ENCODE measurements at places on chromosomes 1 and 21.

- peak; percentile 93 for DNase-seq
These were observed 27.5 kb downstream of the ATP8B2 start for GRCh38 chr1:154352581-154353459.

DNA sequence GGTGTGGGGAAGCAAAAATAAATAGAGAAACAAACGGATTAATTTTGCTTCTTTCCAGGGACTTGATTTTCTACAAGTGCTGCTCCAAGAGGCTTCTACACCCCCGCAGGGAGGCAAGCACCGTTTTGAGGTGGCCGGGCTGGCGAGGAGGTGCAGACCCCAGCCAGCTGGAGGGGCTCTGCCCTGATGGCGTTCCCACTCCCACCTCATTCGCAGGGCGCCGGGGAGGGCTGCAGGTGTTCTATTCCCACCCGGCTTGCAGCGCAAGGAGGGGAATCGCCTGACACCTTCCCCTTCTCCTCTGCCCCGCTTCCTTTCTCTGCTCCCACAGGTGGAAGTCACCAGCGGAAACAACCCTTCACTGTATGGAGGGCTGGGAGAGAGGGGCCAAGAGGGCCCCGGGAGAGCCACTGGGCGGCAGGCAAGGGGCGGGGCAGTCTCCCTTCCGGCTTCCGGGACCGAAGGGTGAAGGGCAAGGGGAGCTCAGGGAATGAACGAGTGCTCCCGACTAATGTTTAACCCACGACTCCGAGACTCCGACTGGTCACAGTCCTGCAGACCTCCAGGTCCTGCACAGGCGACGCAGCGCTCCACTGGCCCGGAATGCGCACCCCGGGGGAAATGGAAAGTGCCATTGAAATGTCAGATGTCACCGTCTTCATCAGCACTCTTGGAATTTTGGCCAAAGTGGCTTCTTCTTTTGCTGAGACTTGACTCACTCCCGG, 29.1 kb downstream of the TEX35 start:
- peak; percentile 71 for DNase-seq

DNA sequence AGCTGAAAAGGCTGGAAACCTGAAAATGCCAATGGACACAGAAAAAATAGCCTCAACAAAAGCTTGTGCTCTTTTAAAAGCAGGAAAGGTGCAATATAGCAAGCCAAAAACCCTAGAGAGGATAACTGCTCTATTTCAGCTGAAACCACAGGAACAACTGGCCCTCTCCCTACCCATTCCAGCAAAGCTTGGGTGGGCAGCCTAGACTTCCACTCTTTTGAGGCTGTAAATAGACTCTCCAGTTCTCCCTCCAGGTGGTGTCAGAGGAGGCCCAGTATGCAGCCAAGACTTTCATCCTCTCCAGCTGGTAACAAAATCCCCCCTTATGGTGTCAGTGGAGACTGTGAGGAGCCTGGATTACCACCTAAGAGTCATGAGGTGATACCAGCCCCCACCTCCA, 206.9 kb upstream of the PLD5 start:
- DNase-seq = no peak

GRCh38 chr1:116968724-116969123, 32.8 kb upstream of the CD101 start:
- no peak for DNase-seq

- DNase-seq = no peak
These were observed 121.1 kb downstream of the PTPRU start for GRCh38 chr1:29357452-29357851.

DNA sequence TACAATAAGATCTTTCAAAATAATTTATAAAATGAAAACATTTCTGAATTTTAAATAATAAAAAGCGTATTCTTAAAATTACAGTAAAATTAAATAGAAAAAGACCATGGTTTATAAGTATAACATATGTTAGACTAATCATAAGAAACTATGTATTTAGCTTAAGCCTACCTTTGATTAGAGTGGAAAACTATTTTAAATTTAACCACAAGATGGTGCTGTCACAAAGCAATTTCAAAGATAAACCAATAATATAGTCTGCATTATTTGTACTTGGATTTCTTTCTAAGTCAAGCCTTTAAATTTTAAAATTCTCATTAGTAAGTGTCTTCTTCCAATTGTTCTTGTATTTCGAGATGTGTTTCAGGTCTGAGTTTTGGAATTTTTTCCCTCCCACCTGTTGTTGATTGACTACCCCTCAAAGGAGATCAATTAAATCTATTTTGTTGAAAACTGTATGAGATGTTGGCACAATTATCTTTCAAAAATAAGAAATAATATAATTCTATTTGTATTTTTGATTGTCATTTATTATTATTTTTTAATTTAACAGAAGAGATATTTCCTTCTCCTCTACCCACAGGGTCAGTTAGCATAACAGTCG, 459.8 kb downstream of the KCNT2 start:
- peak; percentile 59 for DNase-seq

DNA sequence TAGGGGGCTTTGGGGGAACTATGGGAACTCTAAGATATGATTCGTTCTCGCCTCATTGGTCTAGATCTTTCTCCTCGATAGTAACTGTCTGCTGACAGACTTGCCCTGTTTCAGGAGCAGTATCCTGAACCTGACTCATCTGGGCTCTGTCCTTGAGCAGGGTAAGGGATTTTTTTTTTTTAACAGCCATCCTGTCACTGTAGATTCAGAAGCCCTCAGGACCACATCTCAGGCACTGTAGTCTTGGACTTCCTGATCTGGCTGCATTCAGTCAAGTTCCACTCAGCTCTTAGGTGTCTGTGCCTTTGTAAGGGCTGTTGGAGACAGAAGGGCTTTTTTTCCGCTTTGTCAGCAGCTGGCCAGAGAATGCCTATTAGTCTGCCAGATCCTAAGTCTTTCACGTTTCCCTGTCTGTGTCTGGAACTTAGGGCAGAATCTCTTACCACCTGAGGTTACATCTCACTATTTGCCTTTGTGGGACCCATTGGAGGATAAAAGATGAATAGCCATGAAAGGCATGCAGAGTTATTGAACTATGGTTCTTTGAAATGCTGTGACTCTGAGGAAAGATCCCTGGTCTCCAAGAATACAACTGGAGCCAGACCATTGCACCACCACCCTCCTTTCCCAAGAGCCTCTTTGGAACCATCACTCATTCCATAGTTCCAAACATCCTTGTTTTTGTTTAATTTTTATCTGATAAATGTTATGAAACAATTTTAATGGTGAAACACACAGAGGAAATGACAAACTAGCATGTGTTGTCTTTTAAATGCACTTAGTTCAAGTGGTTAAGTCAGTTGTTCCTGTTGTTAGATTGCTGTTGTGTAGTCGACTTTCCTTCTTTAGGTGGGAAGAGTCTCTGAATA, 49.7 kb upstream of the MACF1 start:
- peak; percentile 24 for DNase-seq

DNA sequence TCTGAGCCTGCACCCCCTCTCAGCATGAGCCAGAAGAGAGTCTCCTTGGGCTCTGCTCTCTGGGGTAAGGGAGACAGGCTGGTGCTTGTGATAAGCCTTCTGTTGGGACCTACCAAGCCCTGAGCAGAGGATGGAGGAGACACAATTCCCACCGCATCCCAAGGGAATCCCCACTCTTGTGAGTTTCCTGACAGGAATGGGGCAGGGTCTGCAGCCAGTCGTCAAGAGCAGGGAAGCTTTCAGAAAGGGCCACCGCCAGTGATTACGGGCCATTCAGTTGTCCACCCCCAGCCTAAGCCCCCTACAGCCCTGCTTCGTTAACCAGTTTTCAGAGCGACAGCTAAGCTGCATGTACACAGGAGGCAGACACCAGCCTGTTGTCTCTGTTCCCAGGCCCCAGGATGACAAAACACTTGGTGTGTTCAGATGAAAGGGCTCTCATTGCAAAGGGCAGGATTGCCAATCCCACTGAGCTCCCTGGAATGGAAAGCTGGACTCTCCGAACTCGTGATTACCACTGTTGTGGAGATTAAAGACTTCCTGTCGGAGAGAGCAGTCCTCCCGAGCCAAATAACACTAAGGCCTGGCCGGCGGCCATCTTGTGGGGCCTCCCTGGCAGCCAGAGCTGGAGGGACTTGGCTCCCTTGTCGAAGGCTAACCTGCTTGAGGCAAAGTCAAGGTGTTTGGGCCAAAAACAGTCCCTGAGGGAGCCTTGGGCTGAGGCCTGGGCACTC, 37.4 kb upstream of the SLC30A1 start:
- no peak for DNase-seq

GRCh38 chr1:214446772-214447556, 104.4 kb downstream of the PTPN14 start:
- DNase-seq = no peak

- DNase-seq = no peak
These were observed 15.4 kb upstream of the CD2 start for GRCh38 chr1:116738673-116739370.

- no peak for DNase-seq
These were observed 459.1 kb downstream of the DPYD start for GRCh38 chr1:97461782-97462181.

DNA sequence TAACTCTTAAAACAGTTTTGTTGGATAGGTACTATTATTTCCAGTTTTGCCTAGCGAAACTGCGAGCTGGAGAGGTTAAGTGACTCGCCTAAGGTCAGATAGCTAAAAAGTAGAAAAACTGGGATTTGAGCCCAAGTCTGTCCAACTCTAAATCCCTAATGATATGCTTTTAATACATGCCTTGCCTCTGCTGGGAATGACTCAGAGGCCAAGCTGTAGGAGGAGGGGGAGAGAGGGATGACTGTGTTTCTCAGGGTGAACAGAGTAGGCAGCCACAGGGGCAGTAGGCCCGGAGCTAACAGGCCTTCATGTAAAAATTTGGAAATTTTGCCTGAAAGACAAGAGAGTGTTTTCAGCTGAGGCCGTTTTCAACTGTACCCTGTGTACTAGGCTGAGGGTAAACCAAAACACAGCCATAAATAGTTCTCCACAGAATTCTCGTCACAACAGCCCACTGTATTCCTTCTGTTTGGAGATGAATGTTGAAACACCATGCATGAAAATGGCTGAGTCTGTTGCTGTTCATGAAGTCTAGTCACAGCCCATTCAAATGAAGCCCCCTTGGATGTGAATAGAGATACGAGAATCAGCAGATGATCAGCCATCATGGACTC, 107.5 kb upstream of the HOOK1 start:
- no peak for DNase-seq

- no peak for DNase-seq
These were observed 58.3 kb downstream of the RGS5 start for GRCh38 chr1:163144418-163144817.
